ENCODE measurements at places on chromosomes 3 and 15.

- no peak for DNase-seq
These were observed 984 bp upstream of the EDC3 start for GRCh38 chr15:74696808-74697207.

DNA sequence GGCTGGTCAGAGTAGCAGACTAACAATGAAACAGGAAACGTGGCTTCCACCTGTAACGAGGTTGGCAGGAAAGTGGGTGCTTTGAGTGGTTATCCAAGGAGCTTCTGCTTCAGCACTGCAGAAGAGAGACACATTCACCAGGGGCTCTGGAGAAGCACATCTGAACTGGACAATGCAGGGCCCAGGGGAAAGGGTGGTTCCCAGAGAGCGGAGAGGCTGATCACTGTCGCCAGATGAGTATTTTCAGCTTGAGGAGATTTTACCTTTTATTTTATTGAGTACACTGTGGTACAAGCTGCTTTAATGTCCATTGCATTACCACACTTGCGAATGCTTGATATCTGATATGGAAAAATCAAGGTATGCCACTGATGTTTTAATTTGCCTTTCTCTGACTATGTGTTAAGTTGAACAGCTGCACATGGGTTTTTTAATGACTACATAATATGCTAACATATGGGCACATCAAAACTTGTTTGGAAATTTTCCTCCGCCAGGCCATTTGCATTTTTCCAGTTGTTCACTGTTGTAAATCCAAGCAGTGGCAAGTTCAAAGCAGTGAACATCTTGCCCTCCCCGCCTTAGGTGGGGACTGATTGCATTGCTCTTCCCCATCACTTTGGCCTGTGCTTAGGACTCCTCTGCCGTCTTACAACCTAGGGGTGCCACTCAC, 52.1 kb downstream of the LRTM1 start:
- DNase-seq: no peak

GRCh38 chr15:68775671-68776476, 44.8 kb downstream of the ANP32A start:
- no peak for DNase-seq

GRCh38 chr15:51876169-51876568, 46.7 kb downstream of the TMOD3 start:
- no peak for DNase-seq

DNA sequence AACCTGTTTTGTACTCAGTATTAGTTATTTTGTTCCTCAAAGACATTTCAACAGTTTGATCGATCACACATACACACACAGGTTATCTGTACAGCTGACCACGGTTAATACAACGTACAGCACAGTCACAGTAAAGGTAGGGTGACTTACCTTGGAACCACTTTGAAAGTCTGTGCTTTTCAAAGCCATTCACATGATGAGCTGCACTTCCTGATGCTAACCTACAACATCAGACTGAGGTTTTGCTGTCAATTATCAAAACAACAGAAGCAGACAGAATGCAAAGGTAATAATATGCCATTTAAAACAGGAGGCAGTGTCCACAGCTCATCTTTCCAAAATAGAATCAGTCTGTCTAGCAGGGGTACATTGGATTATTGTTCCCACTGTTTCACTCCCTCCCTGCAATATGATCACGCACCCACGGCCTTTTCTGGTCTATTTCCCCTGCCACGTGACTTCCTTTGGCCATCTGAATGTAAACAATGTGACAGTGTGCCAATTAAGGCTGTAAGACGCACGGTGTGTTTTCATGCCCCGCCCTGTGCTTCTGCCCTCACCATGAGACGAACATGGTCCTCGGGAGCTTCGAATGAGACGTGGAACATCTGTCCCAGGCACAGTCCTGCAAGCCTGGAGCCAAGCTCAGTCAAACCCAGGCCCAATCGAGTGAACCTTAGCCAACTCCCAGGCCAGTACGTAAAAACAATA, 102.4 kb downstream of the FMN1 start:
- peak; percentile 60 for DNase-seq

DNA sequence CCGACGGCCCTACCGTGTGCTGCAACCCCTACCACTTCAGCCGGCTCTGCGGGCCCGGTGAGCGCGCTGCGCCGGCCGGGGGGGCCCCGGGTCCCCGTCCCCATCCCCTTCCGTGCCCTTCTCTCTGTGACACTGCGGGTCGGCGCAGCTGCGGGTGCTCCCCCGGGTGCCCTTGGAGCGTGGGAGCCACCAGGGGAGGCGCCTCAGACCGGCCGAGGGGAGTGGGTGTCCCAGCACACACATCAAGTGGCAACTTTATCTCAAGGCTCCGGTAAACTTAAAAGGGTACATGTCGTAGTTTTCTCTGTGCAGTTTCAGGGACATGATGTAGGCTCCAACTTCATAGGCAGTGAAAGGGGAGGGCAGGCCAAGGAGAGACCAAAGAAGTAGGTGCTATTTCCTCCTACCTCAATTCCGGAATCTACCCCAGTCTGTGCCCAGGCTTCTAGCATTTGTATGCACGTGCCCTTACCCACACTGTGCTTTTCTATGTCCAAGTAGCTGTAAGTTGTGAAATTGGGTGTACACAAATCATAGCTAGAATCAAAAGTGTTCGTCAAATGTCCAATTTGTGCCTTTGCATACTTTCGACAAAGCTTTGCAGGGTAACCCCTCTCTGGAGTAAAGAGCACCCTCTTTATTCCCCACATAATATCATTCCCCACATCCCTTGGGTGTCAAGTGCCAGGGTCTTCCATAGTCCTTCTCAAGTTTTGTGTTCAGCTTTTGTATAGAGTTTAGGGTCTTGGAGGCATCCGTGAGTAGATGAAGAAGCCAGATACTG, 2.2 kb downstream of the SMAD6 start:
- DNase-seq: no peak

DNA sequence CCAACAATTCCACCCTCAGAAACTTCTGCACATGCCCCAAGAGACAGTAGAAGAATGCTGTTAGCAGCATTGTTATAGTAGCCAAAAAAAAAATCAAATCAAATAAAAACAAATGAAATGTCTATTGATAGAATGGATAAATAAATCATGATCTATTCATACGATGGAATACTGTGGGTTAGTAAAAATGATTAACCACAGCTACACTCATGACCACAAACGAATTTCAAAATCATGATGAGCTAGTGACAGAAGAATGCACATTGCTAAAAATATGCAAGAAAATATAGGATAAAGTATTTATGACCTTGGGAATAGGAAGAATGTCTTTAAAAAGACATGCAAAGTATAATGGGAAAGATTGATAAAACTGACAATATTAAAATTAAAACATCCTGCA, 57.5 kb upstream of the ACAN start:
- DNase-seq: no peak

DNA sequence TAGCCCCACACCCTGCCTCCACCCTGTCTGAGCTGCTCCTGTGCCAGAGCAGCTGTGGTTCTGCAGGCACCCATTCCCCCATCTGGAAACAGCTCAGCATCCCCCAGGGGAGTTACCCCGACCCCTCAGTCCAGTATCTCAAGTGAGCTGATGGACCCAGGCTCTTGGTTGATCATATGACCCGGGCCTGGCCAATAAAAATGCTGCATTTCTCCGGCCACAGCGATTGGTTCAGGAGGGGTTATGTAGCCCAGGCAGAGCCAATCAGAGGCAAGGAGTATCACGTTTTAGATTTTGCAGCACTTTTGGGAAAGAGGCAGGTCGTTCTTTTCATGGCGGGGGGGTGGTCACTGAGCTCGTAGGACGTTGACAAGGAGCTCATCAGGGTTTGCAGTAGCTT, 120.8 kb downstream of the TPRA1 start:
- DNase-seq: no peak

DNA sequence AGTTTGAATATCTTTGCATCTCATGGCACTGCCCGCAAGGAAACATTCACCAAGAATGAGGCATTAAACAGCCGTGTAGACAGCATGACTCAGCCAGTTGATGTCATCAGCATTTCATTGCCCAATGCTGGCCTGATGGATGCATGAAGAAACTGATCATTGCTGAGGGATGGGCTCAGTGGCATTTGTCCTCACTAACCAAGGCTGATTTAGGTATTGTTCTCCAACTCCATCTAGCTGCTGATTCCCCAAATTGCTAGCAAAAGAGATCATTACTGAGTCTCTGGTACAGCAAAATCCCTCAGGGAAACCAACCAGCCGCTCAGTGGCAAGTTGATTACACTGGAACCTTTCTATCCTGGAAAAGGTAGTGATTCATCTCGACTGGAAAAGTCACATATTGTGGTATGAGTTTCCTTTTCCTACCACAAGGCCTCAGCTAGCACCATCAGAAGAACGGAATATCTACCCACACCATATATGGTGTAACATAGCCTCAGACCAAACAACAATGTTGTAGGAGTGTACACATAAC, 186.5 kb upstream of the GAP43 start:
- DNase-seq: no peak

- DNase-seq: no peak
These were observed 49.7 kb upstream of the GPD1L start for GRCh38 chr3:32056559-32057290.

GRCh38 chr3:87276484-87276883, at the start of gene POU1F1:
TSS of gene POU1F1 (minus strand) at chr3:87276584. CDS start at chr3:87276462, 122 bp downstream.
- DNase-seq: no peak

DNA sequence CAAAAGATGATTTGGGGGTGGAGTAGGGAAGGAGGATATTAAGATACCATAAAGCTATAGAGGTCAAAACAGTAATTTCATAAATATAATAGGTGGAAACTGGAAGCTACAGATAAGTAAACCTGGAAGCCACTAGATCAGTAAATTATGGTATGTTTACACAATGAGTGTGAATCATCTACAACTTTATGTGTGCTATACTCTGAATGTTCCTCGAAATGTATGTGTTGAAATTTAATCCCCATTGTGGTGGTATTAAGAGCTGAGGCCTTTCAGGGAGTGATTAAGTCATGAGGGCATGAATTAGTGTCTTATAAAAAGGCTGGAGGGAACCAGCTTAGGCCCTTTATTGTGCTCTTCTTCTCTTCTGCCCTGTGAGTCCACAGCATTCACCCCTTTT, 25.2 kb downstream of the EOMES start:
- no peak for DNase-seq

GRCh38 chr3:140715035-140715434, 37.2 kb downstream of the TRIM42 start:
- DNase-seq: no peak

DNA sequence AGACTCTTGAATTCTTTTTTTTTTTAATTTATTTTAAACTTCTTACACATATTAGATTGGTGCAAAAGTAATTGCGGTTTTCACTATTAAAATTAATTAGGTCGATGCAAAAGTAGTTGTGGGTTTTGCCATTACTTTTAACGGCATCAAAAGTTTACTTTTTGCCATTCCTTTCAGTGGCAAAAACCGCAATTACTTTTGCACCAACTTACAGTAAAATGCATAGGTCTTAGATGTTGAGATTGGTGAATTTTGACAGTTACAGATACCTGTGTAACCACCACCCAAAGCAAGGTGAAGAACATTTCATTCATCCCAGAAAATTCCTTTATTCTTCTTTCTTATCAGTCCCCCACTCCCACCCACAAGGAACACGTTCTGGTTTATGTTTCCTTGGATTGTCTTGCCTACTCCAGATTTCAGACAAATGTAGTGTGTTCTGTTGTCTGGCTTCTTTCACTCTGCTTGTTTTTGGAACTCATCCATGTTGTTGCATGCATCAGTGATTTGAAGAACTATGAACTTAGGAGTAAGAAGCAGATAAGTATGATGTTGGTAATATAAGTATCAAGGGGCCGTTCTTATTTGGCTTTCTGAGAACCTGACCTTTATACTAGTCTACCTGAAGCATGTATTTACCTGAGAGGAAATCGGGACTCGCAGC, 198.4 kb upstream of the UBE2E1 start:
- DNase-seq: no peak

- DNase-seq: no peak
These were observed 11.5 kb downstream of the TATDN2 start for GRCh38 chr3:10259798-10260197.

DNA sequence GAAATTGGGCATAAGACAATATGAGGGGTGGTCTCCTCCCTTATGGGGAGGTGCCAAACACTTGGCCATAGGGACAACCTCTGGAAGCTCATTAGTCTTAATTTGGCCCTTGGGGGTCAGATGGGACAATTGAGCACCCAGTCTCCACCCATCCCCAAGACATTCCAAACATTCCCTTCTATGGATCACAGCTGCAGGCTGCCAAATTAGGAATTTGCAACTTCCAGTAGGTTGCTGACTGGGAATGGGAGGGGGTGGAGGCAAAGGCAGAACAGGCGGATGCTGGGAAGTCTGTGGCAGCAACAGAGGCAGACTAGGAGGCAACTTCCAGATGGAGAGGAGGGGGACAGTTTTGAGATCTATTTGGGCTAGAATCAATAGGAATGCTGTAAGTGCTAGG, 1.4 kb upstream of the PDHB start:
- no peak for DNase-seq

DNA sequence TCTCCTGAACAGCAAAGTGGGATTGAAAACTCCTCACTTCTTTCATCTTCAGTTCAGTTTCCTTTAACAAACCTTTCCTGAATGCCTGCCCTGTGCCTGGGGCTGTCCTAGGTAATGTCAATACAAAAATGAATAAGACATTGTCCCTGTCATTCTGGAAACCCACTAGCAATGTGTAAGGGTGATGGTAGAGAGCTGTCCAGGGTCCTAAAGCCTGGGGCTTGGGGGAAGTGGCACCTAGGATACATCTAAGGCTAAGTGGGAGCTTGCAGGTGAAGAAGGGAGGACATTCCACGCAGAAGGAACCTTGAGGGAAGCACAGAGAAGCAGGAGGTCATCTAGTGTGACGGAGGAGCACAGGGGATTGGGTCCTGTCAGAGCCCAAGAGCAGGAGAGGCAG, 212.7 kb upstream of the PPP2R3A start:
- DNase-seq: no peak

DNA sequence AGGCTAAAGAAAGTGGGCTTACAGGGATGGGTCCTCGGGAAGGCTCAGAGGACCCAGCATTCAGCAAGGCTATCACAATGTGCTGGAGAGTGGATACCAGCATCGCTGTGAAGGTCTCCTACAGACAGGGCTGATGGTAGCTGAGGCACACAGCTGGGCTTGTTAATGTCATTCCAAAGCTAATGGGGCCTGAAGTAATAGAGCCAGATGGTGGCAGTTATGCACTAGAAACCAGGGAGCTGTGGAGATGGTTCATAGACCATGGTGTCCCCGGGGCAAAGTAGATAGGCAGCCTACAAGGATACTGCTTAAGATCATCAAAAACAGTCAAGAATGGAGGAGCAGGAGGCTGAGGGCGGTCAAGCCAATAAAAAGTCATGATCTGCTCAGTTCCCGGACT, 24.8 kb upstream of the BOC start:
- DNase-seq: no peak

GRCh38 chr15:90596943-90597342, 67.2 kb downstream of the CRTC3 start:
- DNase-seq: no peak

GRCh38 chr3:66428733-66429132, 72.1 kb downstream of the LRIG1 start:
- DNase-seq: no peak

Data from NCI-H1417 treated with DMSO at 0.1 percent for 48 hours (cell line).